Left lobe of liver (tissue), 2 donors: ENCODE measurements at places on chromosomes 1 and 21. TPM values are rescaled to one million over a fixed set of nuclear protein-coding genes. Genes with fewer than 3 reads are reported as not detected.

The PTPRC gene
- total RNA-seq: 5.4 TPM

The CFAP74 gene
- 3.5 TPM for total RNA-seq

The MROH9 gene
- not detected for total RNA-seq

The SLC16A4 gene
- total RNA-seq: 3.5 TPM

The RAB25 gene
- 1.7 TPM for total RNA-seq

The OR2M4 gene
- not detected for total RNA-seq

The SARS1 gene
- 80.0 TPM for total RNA-seq

The SLC44A5 gene
- total RNA-seq: 0.33 TPM

The AKT3 gene
- 7.5 TPM for total RNA-seq

The CAMK1G gene
- total RNA-seq: 0.13 TPM

The RHOU gene
- total RNA-seq: 19.7 TPM

The APOBEC4 gene
- total RNA-seq: not detected

The PADI4 gene
- 0.45 TPM for total RNA-seq

The CHI3L2 gene
- total RNA-seq: 0.23 TPM

The GJA8 gene
- not detected for total RNA-seq

The ITLN2 gene
- total RNA-seq: not detected

The DCDC2B gene
- not detected for total RNA-seq

The RNF186 gene
- 0.60 TPM for total RNA-seq

The PGLYRP4 gene
- total RNA-seq: not detected

The FOXD2 gene
- total RNA-seq: 0.55 TPM

The HSD3B2 gene
- total RNA-seq: 0.83 TPM

The SRRM1 gene
- 43.7 TPM for total RNA-seq

The SLAMF8 gene
- 0.53 TPM for total RNA-seq

The ARHGAP30 gene
- total RNA-seq: 4.0 TPM

The CHIA gene
- total RNA-seq: 0.15 TPM

The ATP1A2 gene
- 0.45 TPM for total RNA-seq

The SSR2 gene
- 95.6 TPM for total RNA-seq

The LY9 gene
- total RNA-seq: 0.18 TPM

The CSTB gene
- 25.6 TPM for total RNA-seq

The SYTL1 gene
- total RNA-seq: 0.81 TPM

The MATN1 gene
- not detected for total RNA-seq

The FLG2 gene
- total RNA-seq: not detected

The HLX gene
- total RNA-seq: 11.0 TPM

The CYYR1 gene
- 3.6 TPM for total RNA-seq

The TMCC2 gene
- total RNA-seq: 0.33 TPM

The ADAM30 gene
- total RNA-seq: not detected

The OR2AK2 gene
- total RNA-seq: not detected

The HMCN1 gene
- total RNA-seq: 8.6 TPM

The MIXL1 gene
- total RNA-seq: not detected

The NBPF6 gene
- not detected for total RNA-seq

The HIPK1 gene
- total RNA-seq: 27.1 TPM

The LDLRAD1 gene
- total RNA-seq: 0.63 TPM

The ZBTB18 gene
- 14.3 TPM for total RNA-seq

The RBM11 gene
- total RNA-seq: not detected

The ZFP69 gene
- total RNA-seq: 1.1 TPM

The AMY2A gene
- total RNA-seq: 0.60 TPM

The S100A16 gene
- total RNA-seq: 57.4 TPM

The APCS gene
- total RNA-seq: 1,727 TPM

The MAPKAPK2 gene
- total RNA-seq: 41.0 TPM

The PLPP3 gene
- 53.9 TPM for total RNA-seq

The FMO5 gene
- total RNA-seq: 108 TPM

The SELE gene
- total RNA-seq: 0.93 TPM

The TIAM1 gene
- total RNA-seq: 6.4 TPM

The EPHA2 gene
- total RNA-seq: 6.5 TPM

The SPAG17 gene
- not detected for total RNA-seq

The TMPRSS3 gene
- total RNA-seq: 1.0 TPM
